ENCODE measurements at places on chromosomes 7 and 10.

GRCh38 chr7:13945670-13946069 is 43.8 kb downstream of the ETV1 start:
- DNase-seq, result no peak

DNA sequence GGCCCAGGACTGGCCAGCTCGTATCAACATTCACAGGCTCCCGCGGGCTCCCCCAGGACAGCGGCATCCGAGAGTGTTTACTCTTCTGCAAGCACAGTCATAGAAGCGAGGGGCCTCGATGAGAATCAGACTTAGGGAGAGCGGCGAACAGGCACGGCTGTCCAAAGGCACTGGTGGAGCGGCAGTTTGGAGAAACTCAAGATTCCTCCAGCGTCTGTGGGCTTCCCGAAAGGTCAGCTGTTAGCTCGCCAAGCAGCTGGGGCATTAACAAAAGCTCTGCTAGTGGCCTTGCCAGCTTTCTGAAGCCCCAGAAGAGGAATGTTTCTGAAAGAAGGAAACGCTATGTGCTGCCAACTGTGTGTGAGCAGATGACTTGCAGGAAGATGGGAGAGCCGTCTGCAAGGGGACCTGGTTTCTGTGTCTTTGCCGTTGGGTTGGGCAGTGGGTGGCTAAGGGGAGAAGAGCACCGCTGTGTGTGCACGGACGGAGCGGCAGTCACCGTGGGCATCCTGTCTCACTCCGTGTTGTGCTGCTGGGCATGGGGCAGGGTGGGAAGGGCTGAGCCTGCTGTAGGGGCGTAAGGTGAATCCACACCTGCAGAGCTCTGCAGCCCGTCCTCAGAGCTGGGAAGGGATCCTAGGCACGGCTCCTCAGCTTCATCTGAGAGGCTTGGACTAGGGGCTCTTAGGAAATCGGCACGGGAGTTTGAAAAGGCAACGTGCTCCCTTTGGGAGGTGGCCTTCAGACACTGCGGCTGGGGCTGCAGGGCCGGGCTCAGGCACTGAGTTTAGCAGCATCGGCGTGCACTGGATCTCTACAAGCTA is 42.1 kb downstream of the AMZ1 start:
- DNase-seq, result no peak

- DNase-seq, result no peak
These were observed 89.4 kb upstream of the SEMA3E start for GRCh38 chr7:83738291-83738835.

DNA sequence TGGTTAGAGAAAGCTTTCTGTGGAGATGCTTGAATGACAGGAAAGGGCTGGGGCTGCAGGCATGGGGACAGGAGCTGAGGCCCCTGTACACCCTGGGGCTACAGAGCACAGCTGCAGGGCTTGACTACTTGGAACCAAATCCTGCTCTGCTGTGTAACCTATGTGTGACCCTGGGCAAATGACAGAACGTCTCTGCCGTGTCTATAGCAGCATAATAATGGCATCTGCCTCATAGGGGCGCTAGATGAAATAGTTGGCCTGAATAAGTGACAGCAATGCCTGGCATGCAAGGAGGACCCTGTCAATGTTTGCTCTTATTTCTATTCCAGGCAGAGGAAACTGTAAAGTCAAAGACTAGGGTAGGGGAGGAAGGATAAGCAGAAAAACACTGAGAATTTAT is 254.0 kb downstream of the USP6NL start:
- DNase-seq, result no peak

GRCh38 chr10:4138146-4138721 is 353.2 kb upstream of the KLF6 start:
- no peak for DNase-seq

DNA sequence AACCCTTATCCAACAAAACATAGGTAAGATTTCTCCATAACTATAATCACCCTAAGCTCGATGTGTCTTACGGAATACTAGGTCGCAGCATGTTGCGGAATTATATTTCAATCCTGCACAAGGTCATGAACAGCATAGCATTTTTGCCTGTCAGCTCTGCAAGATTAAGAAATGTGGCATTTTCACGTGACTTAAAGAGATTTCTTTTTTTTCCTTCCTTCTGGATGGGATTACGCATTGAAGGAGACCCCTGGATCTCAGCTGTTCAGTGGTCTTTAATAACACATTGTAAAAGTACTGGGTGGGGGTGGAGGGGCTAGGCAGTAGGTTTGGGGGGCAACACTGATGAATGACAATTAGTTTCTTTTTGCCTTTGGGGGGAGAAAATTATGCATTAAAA is 106.7 kb downstream of the CUBN start:
- DNase-seq, result no peak

GRCh38 chr10:34031400-34031799 is 696.9 kb upstream of the NRP1 start:
- no peak for DNase-seq

GRCh38 chr10:127392351-127393235 is 156.5 kb upstream of the NPS start:
- no peak for DNase-seq

DNA sequence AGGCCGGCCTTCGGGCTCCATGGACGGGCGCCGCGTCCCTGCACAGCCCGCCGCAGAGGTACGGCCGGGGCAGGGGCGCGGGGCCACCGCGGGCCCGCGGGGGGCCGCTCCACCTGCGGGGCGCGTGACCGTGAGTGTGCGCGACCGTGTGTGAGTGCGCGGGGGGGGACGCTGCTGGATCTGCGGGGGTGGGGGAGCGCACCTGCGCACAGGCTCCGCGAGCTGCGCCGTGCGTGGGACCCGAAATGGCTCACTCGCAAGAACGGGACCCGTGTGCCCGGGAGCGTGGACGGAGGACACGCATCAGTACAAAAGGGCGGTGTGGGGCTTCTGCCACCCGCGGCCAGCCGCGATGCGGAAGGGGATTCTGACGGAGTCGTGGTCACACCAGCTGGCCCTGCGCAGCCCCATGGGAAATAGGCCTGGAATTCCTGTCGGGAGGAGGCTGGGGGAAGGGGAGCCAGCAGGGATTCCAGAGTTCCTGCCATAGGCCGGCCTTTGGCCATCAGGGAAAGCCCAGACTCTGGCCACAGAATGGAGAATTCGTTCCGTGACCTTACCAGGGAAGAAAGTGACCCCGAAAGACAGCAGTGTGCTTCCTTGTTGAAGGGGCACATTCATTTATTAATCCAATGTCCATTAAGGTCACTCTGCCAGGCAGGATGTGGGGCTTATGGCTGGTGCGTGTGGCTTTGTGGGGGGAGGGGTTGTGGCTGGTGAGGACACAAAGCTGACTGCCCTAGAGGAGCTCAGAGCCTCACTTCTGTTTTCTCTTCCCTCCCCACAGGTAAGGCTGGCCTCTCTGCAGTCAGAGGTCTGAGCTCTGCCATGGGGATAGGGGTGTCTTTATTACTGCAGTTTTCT is 494 bp downstream of the REPIN1 start:
- DNase-seq, result peak; percentile 61
